ENCODE measurements at places on chromosomes 1 and 21. TPM values are rescaled to one million over a fixed set of nuclear protein-coding genes. Genes with fewer than 3 reads are reported as not detected.

Gene FCRL2
- not detected for total RNA-seq

Gene NR1I3
- not detected for total RNA-seq

Gene C1orf167
- total RNA-seq, result not detected

Gene LIPI
- total RNA-seq, result not detected

Measured in myometrial cell (primary cell).